Hematopoietic multipotent progenitor cell treated with erythropoietin and hydrocortisone succinate and interleukin-3 and kit ligand, for 6 days (in vitro differentiated cells): ENCODE measurements at places on chromosomes 2 and 18.
A peak's percentile ranks its signal among the peaks of the same experiment; 100 is the strongest.

DNA sequence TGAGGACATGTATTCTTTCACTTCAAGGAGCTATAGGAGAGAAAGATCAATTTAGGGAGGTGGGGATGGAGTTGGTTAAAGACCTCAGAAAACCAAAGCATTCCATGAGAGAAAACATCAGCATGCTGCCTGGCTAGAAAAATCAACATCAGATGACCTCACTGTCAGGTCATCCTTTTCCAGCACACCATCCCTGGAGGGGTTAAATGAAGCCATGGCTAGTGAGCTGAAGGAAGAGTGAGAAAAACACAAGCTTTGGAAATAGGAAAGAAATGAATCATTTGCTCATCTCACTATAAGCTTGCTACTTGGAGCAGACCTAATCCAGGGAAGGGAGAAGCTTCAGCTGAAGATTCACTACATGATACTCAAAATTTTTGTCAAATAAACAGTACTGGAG, 109.5 kb upstream of the ITGB6 start:
- DNase-seq: no peak

GRCh38 chr2:68438455-68439303, 28.4 kb downstream of the FBXO48 start:
- DNase-seq: no peak

- DNase-seq: no peak
Observed at GRCh38 chr2:36387258-36387916, 31.8 kb downstream of the CRIM1 start.

GRCh38 chr18:32420084-32420750, 50.5 kb downstream of the GAREM1 start:
- peak; percentile 3 for DNase-seq

DNA sequence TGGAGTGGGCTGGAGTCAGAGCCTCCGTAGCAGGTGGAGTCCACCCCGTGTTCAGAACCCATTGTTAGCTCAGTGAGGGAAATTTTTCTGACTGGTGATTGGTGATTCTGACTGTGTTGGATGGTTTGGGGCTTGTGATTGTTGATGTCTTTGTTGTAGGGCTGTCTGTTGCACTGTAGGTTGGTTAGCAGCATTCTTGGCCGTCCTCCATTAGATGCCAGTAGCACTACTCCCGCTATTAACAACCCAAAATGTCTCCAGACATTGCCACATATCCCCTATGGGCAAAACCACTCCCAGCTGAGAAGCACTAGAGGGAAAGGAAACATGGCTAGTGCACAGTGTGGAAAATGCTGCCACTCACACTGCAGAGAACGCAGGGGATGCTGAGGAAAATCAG, 51.7 kb downstream of the ARMC9 start:
- no peak for DNase-seq

DNA sequence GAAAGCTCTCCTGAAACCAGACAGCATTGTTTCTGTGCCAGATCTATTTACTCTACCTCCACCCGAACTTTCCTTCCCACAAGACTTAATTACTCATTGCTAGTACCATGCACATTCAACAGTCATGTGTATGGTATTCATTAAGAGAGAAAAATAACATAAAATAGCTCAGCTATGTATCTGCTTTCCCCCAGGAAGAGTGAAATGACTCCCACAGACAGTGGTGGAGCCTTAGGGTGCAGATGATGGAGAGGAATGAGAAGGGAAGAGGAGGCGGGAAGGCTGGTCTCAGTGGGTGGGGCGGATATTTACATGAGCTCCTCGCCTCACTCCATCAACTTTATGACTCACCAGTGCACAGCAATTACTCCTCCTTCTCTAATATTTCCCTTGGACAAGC, 724.5 kb downstream of the EPHA4 start:
- no peak for DNase-seq

DNA sequence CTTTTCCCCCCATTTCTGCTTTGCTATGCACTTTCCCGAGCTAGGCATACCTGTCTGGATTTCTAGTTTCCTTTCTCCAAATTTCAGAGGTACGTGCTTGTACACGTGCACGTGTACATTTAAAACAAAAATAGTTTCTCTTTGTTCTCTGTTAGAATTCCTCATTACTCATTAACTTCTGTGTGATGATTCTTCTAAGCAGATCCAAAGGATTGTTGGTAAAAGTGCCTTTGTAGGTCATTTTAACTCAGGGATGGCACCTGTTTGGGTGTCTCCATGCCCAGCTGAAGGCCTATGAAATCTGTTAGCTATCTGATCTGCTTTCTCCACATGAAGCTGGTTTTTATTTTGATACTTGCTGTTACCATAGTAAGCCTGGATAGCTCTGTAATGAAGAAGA, 264.3 kb downstream of the LPIN1 start:
- DNase-seq: no peak

DNA sequence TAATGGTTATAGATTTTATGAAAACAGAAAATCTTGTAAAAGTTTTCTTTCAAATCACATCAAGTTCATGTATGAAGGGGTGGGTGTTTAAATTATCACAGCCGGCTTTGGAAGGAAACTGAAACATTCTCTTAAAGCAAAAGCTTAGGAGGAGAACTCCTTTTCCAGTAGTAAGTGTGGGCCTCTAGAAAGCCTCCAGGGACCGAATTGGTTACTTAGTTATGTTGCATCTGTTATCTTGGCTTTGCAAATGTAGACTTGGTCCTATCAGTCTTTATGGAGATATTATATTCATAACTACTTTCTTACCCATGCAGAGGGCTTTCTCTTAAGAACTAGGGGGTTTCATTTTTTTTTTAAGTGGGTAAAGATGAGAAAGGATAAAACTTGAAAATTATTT, 7.4 kb downstream of the NAB1 start:
- no peak for DNase-seq

- no peak for DNase-seq
Observed at GRCh38 chr2:181957668-181958067, 28.0 kb upstream of the PPP1R1C start.

DNA sequence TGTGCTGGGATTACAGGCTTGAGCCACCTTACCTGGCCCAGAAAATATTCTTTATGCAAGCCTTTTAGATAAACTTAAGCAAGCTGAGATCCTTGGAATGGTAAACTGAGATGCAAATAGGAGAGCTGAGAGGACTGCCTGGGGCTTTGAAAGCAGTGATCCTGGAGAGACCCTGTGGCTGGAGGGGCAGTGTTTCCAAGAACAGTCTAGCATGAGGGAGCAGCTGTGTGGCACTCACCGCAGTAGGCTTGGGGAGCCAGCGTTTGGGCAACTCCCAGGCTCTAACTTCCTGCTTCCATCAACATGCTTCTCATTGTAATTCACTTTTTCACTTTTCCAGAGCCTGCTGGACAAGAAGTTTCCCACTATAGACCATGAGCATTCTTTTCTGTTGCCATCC, 144.1 kb upstream of the CELF4 start:
- no peak for DNase-seq

- DNase-seq: no peak
Observed at GRCh38 chr2:121605820-121606733, 43.2 kb downstream of the CLASP1 start.

GRCh38 chr2:11073251-11073650, 82.0 kb upstream of the SLC66A3 start:
- peak; percentile 49 for DNase-seq

GRCh38 chr2:208086029-208086428, 38.3 kb downstream of the CRYGD start:
- DNase-seq: no peak

DNA sequence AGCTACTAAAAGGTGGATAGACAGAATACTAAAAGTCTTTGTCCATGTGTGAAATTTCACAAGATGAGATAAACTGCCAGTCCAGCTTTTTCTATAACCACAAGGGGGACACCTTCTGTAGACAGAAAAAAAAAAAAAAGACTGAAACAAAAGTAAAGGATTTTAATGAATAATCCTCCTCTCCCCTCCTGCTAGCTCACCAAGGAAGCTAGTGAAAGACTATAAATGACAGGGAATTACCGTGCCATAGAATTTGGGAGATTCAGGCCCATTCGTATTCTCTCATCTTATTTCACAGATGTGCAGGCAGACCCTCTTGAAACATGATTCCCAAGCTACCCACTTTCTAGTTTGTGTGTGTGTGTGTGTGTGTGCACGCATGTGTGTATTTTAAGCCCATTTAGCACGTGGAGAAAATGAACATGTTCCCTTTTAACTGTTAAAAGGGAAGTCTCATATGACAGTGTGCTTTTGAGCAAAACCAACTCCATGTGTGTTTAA, 36.3 kb upstream of the SLC8A1 start:
- peak; percentile 42 for DNase-seq

DNA sequence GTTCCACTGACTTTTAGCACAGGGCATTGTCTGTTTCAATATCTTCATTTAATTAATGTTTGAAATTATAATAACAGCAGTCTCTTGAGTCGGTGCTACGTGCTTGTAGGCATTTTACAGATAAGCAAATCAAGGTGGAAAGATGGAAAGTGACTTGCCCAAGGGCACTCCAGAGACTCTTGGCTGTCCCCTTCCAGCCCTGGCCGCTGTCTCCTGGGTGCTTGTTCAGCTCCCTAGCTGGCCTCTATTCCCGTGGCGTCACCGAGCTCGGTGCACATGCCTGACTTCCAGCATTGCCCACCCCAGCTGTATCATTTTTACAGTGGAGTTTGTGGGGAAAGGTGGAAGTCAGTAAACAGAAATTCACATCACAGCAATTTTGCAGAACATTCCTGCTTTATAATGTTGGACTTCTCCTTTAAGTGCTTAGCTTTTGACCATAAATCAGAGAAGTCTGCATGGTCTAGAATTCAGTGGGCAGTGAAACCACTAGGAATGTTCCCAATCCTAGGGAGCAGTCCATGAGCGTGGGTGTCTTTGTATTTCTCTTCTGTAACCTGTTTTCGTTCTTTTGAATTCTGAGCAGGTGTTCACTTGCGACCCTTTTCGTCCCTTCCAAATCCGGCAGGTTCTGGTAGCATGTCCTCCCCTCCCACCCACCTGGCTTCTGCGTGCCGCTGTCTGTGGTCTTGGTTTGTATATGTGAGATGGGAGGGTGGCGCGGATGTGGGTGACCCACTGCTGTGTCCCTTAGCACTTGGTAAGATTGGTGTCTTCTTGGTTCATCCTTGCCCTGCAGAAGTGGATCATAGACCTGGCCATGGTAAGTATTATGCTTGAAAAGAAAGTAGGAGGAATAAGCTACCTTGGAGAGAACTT, 8.4 kb downstream of the SLC66A3 start:
- no peak for DNase-seq

DNA sequence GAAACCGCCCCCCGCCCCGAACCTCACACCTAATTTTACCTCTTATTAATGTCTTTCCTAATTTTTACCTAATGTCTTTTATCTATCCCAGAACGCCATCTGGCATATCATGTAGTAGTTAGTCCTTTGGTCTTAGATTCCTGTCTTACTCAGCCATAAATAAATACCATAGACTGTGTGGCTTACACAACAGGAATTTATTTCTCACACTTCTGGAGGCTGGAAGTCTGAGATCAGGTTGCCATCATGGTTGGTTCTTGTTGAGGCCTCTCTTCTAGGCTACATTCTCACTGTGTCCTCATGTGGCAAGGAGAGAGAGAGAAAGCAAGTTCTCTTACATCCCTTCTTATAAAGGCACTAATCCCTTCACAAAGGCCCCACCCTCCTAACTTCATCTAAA, 46.8 kb downstream of the RHBDD1 start:
- DNase-seq: no peak

- no peak for DNase-seq
Observed at GRCh38 chr18:50721451-50722120, 98.2 kb downstream of the MRO start.

DNA sequence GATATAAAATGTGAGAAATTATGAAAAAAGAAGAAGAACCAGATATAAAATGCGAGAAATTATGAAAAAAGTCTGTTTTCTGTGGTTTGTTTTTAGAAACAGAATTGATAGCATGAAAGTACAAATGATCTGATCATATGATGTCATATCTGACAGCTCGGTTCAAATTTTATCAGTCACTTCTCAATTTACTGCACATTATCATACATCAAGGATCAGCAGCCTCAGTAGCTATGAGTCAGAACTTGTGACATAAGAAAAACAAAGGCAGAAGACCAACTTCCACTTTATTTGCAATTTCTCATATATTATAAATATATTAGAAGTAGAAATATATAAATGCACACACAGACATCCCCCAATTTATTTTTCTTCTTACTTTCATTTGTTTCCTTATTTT, 634.0 kb downstream of the LRP1B start:
- DNase-seq: peak; percentile 36

DNA sequence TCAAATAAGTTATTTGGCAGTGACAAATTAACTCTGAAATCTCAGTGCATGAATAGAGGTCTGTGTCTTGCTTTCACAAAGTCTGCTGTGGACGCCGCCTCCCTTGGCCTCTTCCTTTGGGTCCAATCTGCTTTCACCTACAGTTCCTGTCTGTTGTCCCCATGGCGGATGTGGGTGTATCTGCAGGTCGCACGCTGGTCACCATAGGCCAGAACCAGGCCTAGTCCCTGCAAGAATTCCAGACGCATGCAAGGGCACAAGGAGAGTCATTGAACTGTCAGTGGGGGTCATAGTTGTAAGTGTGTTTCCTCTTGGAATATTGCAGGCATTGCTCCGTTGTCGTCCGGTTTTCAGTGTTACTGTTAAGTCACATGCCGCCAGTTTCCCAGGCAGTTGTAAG, 7.4 kb downstream of the SOCS6 start:
- DNase-seq: no peak

DNA sequence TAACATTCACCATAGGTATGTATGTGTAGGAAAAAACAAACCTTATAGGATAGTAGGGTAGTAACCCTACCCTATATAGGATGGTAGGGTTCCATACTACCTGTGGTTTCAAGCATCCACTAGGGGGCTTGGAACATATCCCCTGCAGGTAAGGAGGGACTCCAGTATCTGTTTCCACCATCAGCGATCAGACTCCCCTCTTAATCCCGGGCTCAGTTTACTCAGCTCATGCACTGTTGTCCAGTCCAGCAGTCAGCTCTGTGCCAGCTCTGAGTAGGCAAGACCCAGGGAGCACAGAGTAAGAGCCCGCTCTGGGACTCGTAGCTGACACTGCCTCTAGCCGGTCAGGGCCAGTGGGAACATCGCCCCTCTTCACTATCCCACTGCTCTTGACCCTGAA, 61.7 kb downstream of the MEX3C start:
- peak; percentile 31 for DNase-seq

DNA sequence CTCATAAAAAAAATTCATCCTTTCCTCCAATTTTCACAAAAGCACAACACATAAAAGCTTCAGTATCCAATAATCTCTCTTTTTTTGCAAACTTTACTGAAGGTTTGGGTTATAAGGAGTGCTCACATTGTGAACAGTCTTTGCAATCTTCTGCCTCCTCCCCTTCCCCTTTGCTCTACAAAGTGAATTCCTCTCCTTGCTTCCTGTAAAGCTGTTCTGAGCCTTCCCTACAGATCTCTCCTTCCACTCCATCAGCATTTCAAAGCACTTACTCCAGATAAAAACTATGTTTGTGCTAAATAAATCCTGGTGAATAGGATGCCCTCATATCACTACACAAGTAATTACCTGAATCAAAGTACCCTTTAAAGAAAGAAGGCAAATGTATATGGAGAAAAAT, 4.6 kb upstream of the PDK1 start:
- no peak for DNase-seq

DNA sequence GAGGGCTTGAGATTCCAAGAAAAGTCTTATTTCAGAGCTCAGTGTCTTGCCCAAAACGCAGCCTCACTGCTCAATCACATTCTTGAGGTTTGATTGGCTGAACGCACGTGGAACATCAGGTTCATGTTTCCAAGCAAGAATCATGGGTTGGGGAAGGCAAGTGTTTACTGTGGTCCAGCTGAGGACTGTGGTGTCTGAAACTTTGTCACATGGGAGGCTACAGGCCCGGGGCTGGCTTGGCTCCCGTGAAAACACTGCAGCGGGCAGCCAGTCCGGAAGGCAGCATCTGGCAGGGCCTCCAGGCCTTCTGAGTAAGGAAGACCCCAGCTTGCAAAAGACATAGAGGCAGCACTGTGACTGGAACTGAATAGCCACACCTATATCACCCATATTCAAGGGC, 84.7 kb downstream of the POLR1A start:
- DNase-seq: no peak
